ENCODE measurements at places on chromosomes 6 and 20.

GRCh38 chr6:159654483-159655098 is 38.5 kb downstream of the SOD2 start:
- DNase-seq, result no peak

GRCh38 chr6:116016846-116017545 is 43.7 kb downstream of the FRK start:
- DNase-seq, result no peak

GRCh38 chr6:100184473-100184872 is 190.4 kb upstream of the MCHR2 start:
- DNase-seq, result no peak

DNA sequence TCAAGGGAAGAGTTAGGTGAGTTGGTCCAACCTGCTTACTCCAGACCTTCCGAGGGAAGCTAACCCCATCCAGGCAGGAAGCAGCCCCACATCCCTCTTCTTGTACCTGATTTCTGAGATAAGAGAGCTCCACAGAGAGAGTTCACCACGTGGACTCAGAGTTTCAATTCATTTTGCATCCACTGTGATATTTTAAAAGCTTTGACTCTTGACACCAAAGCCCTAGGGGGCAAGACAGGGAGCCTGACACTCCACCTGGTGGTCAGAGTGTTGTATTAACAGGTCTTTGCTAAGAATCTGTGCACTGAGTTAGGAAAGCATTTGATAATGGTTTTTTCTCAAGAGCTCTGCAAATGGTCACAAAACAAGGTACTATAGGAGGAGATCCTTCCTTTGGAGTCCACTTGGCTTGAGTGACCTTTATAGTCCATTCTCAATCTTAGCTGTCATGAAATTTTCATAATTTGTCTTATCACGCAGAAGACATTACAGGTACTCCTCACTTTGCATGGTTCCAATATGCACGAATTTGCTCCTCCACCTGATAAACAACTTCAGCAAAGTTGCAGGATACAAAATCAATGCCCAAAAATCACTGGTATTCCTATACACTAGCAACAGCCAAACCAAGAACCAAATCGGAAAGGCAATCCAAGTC is 56.2 kb upstream of the RIPOR2 start:
- DNase-seq, result peak; percentile 20

GRCh38 chr6:151136141-151136755 is 103.5 kb upstream of the AKAP12 start:
- DNase-seq, result no peak

GRCh38 chr20:5687884-5688283 is 62.3 kb upstream of the SHLD1 start:
- DNase-seq, result no peak

DNA sequence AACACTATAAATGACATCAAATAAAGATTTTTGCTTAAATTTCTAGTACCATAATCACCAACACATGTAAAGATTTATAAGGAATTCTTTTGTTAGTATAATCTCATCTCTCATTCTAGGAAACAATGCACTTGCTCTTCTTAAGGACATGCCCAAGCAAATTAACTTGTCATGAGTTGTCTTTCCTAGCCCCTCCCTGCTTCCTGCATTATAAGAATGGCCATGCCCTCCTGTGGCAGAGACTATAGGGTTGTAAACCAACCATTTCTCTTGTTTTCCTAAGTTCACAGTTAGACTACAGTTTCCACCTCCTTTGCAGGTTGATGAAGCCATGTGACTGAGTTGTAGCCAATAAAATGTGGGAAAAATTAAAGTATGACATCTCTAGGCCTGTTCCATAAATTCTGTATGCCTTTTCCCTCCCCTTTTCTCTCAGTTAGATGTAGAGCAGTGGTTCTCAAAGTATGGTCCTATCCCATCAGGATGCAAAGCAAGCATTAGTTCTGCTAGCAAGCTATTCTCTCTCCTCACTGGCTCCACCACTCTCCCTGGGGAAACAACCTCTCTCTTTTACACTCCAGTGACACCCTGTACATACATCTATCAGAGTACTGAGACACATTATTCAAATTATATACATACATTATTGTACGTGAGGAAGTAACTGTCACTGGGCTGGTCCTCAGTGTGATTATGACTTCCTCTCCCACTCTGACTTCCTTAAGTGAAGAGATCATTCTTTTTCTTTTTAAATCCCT is 295.0 kb downstream of the PKHD1 start:
- DNase-seq, result no peak

- no peak for DNase-seq
These were observed 25.2 kb upstream of the ASCC3 start for GRCh38 chr6:100906325-100906724.

DNA sequence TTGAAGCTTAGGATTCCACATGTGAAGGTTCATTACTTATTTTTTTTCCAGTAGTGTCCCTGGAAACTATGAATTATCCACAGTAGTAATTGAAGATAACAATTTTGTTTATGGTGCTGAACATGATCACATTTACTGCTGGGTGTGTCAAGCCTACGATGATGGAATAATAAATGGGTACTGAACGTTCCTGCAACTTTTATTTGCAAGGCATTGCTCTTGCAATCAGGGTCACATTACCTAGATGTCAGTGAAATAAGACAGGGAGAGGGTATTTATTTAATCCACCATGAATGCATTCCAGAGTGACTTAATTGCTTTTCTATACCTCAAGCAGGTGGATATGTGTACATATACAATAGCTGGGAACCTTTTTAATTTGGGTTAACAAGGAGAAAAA is 27.0 kb upstream of the MLIP start:
- DNase-seq, result no peak

GRCh38 chr6:38065734-38066305 is 246.3 kb downstream of the ZFAND3 start:
- DNase-seq, result no peak

All from stimulated activated CD4-positive, alpha-beta T cell treated with anti-CD3 and anti-CD28 coated beads, Interleukin-15, amount 100 ng/mL, for 1 hour (primary cell).